ENCODE measurements at places on chromosomes 7 and 10.

- no peak for DNase-seq
Measured at GRCh38 chr7:95886501-95887090, 114.2 kb downstream of the DYNC1I1 start.

DNA sequence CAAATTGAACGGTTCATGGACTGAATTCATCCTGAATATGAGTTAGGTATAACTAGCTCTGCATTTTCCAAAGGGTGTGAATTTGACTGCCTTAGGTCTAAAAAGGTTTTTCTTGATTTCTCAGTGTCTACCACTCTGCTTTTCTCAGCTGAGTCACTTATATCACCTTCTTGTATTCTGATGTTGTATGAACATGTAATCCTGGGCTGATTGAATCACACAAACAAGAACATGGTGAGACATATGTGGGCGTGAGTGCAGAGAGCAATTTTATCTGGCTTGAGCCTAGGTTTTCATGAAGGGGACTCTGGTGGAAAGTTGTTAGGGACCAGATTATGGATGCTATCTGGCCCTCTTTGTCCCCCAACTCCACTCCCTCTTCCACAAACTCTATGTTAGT is 239.8 kb downstream of the SUGCT start:
- no peak for DNase-seq

GRCh38 chr10:131834152-131834810 is 66.5 kb upstream of the PPP2R2D start:
- no peak for DNase-seq

GRCh38 chr7:87038993-87039690 is 20.3 kb downstream of the ELAPOR2 start:
- DNase-seq, result no peak

DNA sequence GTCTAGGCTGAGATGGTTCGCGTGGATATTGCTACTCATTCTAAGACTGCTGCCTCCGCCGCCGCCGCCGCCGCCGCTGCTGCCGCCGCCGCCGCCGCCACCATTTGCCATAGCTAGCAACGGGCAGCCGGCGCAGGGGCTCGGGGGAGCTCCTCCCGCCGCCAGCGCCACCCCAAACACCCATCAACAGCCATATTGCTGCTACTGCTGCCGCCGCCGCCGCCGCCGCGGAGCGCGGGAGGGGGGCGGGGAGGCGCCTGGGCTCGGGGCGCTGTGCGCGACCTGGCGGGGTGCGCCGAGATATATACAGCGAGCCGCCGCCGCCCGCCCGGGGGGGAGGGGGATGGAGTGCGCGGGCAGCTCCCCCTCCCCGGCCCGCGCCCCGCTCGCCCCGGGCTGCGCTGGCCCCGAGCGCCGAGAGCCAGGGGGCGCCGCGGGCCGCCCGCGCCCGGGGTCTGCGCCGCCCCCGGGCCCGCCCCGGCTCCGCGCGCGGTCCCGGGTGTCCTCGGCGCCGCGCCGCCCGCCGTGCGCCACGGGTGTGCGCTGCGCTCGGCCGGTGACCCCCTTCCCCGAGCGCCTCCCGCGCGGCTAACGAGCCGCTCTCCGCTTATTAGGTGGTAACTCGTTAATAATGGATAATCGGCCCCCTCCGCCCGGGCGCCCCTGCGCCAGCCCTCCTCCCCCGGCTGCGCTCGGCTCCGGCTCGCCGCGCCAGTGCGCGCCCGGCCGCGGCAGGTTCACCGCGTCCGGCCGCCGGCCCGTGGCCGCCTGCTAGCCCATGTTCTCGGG is at the start of gene KCNMA1:
Gene KCNMA1 (minus strand): TSS at position 277 of the 789 bp plus-strand sequence.
- DNase-seq, result peak; percentile 39

DNA sequence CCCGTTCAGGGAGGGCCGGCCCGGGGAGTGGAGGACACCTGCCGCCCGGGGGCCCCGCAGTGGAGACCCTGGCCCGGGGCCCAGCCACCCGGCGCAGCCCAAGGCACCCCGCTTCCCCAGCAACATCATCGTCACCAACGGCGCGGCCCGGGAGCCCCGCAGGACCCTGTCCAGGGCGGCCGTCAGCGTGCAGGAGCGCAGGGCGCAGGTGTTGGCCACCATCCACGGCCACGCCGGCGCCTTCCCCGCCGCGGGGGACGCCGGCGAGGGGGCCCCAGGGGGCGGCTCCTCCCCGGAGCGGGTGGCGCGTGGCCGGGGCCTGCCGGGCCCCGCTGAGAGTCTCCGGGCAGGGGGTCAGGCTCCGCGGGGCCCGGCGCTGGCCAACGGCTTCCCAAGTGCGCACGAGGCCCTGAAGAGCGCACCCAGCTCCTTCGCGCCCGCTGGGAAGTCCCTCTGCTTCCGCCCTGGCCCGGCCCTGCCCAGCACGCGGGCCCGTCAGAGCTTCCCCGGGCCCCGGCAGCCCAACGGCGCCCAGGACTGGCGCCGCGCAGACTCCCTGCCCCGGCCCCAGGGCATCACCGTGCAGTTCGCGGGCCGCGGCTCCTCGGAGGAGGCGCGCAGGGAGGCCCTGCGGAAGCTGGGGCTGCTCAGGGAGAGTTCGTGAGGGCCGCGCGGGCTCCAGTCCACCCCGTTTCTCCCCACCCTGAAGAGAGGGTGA is 46.7 kb downstream of the PROSER2 start:
- no peak for DNase-seq

GRCh38 chr10:123287594-123288247 is 133.5 kb downstream of the BUB3 start:
- DNase-seq, result peak; percentile 38

GRCh38 chr10:1674501-1674900 is 62.8 kb downstream of the ADARB2 start:
- DNase-seq, result no peak

GRCh38 chr7:124769136-124769535 is 3.5 kb upstream of the GPR37 start:
- no peak for DNase-seq

DNA sequence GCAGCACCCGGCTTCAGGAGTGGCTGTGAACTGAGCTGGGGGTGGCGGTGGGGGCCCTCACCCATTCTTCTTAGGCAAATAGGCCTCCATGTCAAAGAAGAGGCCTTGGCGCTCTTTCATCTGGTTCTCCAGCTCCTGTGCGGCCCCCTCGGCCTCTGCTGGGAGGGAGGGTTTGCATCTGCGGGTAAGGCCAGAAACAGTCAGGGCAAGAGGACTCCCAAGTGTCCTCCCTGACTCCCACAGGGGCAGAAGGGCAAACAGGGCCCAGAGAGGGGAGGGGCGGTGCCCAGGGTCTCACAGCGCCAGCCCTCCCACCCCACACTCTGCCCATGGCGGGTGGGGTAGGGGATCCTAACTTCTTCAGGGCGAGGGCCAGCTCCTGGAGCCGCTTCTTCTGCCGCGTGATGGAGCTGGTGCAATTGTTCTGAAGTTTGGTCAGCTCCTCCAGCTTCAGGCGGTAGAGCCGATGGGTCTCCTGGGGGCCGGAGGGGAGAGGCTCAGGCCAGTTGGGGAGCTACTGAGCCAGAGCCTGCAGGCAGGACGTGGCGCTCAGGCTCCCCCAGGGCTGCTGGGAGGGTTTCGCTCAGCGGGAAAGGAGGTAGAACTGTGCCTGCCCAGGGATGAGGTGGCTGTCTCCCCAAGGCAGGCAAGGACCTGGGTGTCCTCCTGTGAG is 2.2 kb downstream of the TMEM120A start:
- no peak for DNase-seq

GRCh38 chr7:103989785-103990767 is 618 bp upstream of the RELN start:
- DNase-seq, result peak; percentile 29

DNA sequence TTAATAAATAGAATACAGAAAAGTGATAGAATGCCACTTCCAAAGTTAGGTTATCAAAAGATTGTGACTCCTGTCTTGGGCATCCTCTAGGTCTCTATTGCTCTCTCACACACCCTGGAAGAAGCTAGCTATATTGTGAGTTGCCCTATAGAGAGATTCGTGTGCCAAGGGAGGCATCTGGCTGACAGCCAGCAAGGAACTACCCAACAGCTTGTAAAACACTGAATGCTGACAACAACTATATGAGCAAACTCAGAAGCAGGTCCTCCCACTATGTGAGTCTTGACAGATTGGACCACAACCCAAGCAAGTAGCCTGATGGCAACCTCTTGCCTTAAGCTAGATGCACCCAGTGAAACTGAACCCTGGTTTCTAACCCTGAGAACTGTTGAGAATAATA is 55.7 kb upstream of the CDK14 start:
- DNase-seq, result no peak

- no peak for DNase-seq
Measured at GRCh38 chr10:72375585-72375984, 20.9 kb upstream of the DNAJB12 start.

GRCh38 chr7:15709978-15710377 is 23.5 kb upstream of the MEOX2 start:
- DNase-seq, result no peak

DNA sequence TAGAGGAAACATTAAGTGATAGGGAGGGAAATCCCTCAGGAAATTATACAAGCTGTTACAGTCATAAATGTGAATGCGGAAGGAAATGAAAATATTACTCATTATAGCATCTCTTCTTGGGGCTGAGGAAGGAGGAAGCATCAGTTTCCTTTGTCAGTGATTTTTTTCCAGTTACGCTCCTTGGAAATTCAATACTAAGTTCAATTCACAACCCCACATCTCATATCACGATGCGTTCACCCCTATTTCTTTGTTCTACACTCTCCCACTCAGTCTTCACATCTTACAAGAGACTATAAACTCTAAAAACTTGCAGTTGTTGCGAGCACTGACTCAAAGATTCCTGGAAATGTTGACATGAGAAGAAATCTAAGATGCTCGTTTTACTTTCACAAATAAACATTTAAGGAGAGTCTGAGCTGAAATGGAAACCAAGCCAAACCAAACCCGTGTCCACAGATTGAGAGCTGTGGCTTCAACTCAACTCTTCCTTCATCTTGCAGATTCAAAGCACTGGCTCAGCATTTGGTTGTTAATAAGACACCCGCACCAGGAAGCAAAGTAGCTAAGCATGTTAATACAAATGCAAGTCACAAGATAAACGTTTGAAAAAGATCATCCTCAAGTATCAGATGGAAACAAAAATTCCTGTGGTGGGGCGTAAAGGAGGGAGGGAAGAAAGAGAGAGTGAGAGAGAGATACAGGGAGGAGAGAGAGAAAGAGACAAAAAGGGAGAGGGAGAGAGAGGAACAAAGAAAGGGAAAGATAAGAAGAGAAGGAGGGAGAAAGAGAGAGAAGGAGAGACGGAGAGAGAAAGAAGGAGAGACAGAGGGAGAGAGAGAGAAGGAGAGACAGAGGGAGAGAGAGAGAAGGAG is 150.0 kb upstream of the RSU1 start:
- no peak for DNase-seq

GRCh38 chr7:26891400-26892350 is 27.3 kb upstream of the SKAP2 start:
- no peak for DNase-seq

DNA sequence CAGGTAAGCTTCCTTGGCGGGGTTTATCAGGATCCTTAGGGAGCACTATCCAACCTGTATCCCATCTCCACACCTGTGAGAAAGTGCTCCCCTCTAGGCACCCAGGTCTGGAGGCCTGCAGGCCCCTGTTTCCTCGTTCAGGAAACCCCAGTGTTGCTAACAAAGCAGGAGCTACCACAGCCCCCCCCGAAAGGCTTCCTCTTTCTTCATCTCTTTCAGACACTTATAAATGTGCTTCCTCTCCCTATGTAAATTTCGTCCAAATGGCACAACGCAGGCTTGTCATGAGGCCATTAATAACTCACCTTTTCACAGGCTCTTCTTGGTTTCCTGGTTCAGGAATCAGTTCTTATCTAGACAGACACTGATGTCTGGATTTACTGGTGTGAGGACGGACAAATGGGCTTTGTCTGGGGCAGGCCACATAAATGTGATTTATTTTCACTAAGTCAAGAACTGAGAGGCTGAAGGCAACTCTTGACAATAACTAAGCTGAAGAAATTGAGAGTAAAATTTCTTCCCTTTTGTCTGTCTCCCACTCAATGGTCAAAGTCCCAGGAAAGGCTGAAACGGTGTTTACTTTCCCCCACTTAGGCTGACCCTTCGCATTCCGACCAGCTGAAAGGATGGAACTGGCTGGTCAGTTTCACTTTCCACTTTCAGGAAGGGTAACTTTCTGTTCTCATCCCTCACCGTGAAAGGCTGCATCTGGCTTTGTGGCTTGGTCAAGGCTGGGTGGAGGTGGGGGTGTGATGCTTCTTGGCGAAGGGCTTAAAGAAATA is 46.8 kb downstream of the PIK3AP1 start:
- no peak for DNase-seq

DNA sequence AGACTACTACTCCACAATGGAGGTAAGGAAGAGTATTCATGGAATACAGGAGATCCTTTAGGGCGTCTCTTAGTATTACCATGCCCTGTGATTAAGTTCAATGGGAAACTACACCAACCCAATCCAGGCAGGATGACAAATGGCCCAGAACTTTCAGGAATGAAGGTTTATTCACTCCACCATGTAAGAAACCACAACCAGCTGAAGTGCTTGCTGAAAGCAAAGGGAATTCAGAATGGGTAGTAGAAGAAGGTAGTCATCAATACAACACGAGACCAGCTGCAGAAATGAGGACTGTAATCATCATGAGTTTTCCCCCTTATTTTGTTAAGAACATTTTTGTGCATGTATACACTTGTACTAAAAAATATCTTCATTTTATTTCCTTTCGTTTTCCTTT is 76.6 kb downstream of the GPR37 start:
- no peak for DNase-seq

DNA sequence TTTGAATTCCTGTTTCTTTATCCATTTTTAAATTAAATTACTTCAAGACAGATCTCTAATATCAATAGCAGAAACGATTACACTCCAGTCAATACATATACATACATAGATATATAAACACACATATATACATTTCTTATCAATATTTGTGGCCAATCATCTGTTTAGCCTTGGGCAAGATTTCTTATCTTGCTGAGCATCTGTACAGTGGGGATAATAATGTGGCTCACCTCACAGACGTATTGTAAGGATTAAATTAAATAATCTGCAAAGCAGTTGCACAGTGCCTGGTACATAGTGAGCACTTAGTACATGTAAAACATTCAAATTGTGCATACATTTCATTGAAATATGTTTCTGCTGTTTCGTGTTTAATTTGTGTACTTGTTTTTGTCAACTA is 17.5 kb upstream of the CACNB2 start:
- DNase-seq, result no peak
